ENCODE measurements at places on chromosomes 3 and 15. TPM values are rescaled to one million over a fixed set of nuclear protein-coding genes. Genes with fewer than 3 reads are reported as not detected.

The KBTBD13 gene
- not detected for total RNA-seq

The SLC26A6 gene
- 20.8 TPM for total RNA-seq

The SRGAP3 gene
- 7.8 TPM for total RNA-seq

The CPLX3 gene
- not detected for total RNA-seq

The OR5K2 gene
- not detected for total RNA-seq

- no peak for DNase-seq
Measured at GRCh38 chr3:107062787-107063186, 314.5 kb upstream of the CCDC54 start.

- DNase-seq = no peak
Measured at GRCh38 chr3:187352581-187353575, 15.3 kb upstream of the RTP4 start.

DNA sequence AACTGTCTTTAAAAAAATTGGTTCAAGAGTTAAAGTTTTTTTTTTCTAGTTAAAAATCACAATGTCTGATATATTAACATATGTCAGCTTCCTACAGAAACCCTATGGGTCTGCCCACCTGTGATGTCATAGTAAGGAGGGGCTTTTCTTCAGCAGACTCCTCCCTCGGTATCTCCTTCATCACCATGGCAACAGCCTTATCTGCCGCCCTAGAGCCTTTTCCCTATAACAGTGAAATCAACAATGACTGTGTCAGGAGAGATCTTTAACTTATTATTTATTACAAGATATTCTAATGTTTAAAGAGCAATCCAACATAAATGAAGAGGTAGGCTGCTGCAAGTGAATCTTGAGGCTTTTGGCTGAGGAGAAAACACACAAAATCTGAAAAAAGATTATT lies 138.7 kb downstream of the PEX5L start:
- no peak for DNase-seq

- peak; percentile 75 for DNase-seq
Measured at GRCh38 chr15:70140543-70141375, 43.0 kb upstream of the TLE3 start.

DNA sequence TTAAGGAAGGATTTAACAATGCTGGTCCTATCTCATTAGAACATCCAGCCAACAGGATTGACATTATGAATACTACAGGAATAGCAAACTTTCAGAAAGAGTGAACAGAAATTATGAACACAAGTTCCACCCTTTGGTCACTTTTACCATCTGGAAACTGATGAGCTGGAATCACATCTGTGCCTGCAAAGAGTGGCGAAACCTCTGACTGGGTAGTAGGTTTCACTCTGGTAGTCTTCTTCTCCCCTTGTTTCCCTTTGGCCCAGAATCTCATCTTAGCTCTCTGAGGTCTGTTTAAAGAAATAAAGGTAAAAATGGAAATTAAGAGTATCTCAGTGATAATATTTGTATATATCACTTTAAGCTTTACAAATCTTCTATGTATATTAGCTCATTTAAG lies 73.1 kb downstream of the NR2E3 start:
- no peak for DNase-seq

- DNase-seq = no peak
Measured at GRCh38 chr15:63915873-63916771, 82.4 kb upstream of the HERC1 start.

DNA sequence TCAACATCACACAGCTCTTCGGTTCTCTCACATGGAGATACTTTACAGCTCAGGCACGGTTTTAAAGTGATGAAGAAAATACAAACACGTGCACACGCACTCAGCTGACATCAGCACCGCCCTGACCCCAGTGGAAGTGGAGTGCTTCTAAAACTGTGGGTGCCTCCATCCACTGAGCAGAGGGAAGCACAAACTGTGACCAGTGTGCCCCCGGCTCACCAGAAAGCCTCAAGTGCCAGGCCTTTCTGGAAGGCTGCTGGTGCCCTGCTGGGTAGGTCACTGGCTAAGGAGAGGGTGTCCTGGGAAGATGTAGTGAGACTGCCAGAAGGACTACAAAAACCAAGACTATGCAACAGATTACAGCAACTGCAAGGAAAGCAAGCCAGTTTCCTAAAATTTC lies 78.5 kb downstream of the OCA2 start:
- no peak for DNase-seq

DNA sequence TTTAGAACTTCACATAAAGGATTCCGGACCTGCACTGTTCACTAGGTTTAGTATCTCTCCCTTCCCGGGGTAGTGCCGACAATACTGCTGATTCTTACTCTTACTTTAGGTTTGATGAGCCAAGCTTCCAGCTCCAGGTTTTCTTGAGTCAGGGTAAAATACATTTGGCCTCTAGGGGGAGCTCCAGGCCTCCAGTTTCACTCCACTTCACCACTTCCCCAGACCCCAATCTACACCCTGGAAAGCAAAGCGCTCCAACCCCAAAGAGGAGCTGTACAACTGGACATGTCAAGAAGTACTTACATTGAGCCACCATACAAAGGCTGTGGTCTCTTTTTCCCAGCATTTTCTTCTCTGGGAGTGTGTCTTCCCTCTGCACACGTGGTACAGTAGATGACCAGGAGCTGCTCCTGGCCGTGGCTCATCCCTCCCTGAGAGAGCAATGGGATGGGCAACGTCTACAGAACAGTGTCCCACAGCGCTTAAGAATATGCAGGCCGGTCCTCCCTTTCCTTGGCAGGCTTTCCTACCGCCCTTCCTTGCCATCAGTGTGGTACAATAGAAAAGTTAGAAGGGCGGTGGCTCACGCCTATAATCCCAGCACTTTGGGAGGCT lies 93.9 kb upstream of the CCDC80 start:
- DNase-seq = no peak

All from lower lobe of right lung (tissue), 2 donors.